Right renal pelvis (tissue), 4 donors: ENCODE measurements at places on chromosomes 12 and 14.

DNA sequence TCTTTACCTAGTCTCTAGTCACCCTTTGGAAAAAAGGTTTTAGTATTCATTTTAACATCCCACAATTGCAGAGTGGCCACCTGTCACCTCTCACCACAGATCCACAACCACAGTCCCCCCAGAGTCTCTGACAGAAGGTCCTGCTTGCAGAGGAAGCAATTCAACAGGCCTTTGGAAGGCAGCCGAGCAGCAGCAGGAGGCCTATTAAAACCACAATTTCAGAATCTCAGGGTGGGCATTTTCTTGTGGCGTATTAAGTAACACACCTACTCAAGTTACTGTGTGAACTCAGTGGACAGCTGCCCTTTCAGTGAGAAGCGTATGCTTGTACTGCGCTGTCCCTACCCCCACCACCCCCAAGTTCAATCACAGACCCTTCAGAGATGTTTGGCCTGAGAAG, 234.0 kb upstream of the HMGA2 start:
- DNase-seq = no peak

GRCh38 chr12:28086521-28087155, 103.6 kb upstream of the CCDC91 start:
- DNase-seq = no peak

DNA sequence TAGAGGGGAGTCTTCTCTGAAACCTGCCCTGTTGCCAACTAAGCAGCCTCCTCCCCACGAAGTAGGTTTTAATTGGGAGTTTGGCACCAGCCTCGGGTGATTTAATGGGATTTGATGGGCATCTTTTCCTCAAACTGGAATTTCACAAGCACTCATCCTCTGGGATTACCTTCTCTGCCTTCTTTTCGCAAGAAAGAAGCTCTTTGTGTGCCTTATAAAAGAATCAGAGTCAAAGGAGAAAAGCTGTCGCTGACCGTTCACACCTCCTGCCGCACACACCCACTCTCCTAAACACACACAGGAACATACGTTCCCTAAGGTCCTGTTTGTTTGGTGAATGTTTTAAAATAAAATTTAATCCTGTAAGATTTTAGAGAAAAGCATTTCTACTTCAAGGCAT, 84.0 kb downstream of the PRMT8 start:
- DNase-seq = no peak

DNA sequence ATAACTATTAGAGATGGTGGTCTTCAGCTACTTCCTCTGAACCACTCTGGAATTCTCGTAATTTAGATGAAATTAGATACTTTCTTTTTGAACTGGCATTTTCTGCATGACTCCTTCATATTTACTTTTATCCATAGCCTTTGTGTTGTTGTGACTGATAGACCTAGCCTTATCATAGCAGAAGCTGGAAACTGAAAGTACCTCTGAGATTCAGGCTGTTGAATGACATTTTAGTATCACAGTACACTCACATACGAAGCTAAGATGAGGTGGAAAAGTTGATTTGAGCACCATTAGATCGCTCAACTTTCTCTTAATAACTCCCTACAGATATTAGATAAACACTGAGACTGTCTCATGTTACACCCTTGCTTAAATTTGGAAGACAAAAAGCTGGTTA, 525.1 kb upstream of the FBXO33 start:
- no peak for DNase-seq

GRCh38 chr12:44464180-44464579, 411.9 kb downstream of the NELL2 start:
- DNase-seq = no peak

- DNase-seq = no peak
Observed at GRCh38 chr12:104406164-104406563, 50.6 kb upstream of the CHST11 start.

DNA sequence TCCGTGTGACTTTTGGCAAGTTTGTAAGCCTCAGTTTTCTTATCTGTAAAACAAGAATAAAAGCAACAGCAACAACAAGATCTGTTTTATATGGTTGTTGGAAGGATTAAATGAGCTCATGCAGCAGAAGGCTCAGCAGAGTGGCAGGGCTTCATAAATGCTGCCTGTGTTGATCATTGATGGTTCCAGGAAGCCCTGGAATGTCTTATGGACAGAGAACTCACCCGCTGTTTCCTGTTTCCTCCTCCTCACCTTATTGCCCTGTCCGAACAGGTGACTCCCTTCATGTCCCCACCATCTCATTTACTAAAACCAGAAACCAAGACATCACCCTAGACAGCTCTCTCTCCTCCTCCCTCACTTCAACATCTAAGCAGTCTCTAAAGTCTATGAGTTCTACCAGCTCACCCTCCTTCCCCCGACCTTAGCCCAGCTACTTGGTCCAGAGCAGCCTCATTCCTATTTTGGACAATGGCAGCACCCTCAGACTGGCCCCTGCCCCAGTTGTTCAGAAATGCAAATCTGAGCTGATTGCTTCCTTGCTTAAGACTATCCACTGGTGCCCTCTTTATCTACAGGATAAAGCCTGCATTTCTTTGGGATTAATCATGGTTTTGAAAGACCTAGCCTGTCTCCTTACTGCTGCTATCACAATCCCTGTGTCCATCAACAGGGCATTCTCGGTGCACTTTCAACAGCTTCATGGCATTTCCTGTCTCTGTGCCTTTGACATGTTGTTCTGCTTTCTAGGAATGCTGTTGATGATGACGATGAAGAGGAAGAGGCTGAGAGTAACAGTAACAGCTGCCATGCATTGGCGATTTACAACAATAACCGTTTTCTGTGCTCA, 21.4 kb upstream of the GSG1 start:
- DNase-seq = no peak

DNA sequence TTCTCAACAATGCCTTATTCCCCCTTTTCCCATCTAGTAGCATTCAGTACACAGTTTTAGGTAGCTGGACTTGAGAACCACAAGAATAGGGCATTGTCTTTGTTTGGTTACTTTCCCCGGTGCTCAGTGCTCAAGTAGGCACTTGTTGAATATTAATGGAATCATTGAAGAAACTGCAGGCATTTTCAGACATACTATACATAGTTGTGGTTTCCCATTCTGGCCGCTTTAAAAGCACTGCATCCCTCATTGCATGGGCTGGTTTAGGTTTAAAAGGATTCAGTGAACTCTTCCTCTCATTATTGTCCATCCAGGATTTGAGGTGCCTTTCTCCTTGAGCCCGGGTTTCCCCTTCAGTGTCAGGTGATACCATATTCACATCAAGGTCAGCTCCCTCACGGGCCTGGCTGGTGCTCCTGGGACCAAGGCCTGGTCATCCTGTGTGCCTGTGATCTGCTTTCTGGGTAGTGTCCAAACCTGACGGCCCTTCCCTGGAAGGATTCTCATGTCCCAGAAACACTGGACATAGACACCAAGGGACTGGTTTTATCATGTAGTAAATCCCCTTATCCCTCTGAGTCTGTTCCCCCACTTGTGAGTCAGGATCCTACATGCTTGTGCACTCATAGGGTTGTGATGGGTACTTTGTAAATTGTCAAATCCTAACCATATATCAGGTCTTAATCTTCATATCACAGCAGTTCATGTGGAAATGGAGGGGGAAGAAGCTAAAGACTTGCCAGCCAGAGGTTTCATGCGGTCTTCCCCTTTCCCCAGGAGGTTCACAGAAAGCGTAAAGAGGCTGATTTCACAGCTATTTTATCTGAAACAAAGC, 7.4 kb downstream of the TCP11L2 start:
- no peak for DNase-seq

DNA sequence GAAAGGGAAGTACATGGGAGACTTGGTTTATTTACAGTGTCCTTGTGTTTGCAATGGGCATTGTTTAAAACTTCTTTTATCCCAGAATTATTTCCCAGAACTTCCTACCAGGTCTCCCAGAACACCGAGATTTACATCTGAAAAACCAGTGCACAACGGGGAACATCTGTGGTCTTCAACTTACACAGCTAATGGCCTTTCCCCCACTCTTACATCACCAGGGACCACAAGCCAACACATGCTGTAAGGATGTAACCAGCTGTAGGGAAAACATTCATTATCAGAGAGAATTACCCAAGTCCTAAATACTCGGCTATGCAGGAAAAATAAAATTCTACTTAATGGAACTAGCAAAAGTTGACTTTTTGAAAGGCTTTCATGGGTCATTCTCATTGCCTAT, 267.6 kb downstream of the DUSP6 start:
- DNase-seq = no peak

- no peak for DNase-seq
Observed at GRCh38 chr12:40560848-40561247, 131.4 kb upstream of the CNTN1 start.

- no peak for DNase-seq
Observed at GRCh38 chr12:105417732-105418131, 87.2 kb downstream of the C12orf75 start.

GRCh38 chr12:110029290-110029815, 19.0 kb downstream of the C12orf76 start:
- DNase-seq = no peak

DNA sequence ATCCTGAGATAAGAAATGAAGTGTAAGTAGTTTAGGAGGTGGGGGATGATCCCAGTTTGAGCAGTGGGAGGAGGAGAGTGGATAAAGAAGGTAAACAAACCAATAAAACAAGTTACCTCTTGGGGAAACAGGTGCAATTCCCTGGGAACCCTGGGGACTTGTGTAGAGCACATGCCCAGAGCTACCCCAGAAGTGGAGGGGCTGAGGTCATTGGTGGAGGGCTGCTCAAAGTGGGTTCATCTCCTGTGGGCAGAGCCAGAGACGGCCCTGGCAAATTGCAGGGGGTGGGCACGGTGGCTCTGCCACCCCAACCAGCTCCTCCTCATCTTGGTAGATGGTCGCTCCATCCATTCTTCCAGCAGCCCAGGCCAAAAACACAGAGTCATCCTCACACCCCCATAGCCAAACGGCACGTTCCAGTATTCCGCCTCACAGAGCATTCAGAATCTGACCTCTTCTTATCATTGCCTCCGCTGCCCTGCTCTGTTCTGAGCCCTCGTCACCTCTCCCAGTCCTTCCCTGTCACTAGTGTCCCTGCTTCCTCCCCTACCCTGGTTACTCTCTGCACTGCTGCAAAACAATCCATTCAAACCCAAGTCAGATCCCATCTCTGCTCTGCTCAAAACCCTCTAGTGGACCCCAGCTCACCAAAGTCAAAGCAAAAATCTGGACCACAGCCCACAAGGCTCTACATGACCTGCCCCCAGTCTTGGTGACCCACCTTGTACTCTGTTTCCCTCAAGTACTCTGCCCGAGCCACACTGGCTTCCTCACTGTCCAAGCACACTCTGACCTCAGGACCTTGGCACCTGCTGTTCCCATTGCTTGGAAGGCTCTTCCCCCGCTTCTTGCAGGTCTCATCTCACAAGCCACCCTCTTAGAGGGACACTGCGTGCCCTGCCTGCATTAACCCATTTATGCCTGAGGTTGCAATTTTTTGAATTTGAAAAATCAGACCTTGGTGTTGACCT, 5.5 kb downstream of the CYP46A1 start:
- no peak for DNase-seq

GRCh38 chr14:76257111-76257803, 105.5 kb downstream of the GPATCH2L start:
- DNase-seq = no peak

GRCh38 chr14:99971941-99972747, 93.1 kb upstream of the EVL start:
- no peak for DNase-seq

- DNase-seq = no peak
Observed at GRCh38 chr14:101124815-101125214, 221.3 kb upstream of the RTL1 start.

- no peak for DNase-seq
Observed at GRCh38 chr12:124233041-124233796, 61.7 kb upstream of the RFLNA start.

- no peak for DNase-seq
Observed at GRCh38 chr12:108162207-108162606, 33.1 kb downstream of the WSCD2 start.

DNA sequence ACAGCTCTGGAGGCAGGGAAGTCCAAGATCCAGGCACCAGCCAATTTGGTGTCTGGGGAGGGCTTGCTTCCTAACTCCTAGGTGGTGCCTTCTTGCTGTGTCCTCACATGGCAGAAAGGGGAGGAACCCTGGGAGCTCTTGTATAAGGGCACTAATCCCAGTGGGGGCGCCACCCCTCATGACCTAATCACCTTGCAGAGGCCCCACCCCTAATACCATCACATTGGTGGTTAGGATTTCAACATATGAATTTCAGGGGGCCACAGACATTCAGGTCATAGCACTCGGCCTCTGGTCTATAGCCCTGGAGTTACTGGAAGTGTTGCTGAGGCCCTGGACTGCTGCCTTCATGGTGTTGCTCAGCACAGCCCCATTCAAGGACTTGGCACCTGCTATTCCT, 14.6 kb downstream of the PSMD9 start:
- no peak for DNase-seq

DNA sequence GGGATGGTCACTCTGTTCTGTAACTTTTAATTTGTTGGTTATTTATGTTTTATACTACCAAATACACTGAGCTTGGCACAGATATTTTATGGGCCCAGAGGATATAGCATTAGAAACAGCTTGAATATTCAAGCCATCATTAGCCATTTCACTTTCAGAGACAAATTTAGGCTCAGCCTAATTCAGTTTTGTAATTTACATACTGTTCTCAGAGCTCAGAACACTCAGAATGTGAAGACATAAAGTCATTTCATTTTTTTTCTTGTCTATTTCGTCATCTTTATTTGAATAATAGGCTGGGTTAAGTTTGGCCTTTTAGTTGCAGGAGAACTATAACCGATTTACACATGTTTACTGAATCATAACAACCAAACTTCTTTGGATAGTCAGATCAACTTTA, 361.7 kb downstream of the SNAPC1 start:
- DNase-seq = no peak

- no peak for DNase-seq
Observed at GRCh38 chr12:130547480-130548155, 168.5 kb downstream of the RIMBP2 start.

DNA sequence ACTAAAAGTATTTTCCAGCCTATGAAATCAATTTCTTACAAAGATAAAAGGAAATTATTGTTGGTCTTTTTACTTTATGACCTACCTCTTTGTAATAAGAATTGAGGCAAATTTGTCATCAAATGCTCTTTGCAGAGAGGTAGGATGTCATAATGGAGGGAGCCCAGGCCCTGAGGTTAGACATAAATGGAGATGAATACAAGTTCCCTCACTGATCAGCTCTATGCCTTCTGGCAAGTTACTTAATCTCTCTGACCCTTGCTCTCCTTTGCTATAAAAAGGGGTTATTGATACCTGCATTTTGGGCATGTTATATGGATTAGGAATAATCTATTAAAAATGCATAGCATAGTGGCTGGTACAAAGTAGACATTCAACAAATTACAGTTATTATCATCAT, 146.9 kb upstream of the KRR1 start:
- no peak for DNase-seq

GRCh38 chr12:31222620-31223222, 103.2 kb downstream of the SINHCAF start:
- DNase-seq = no peak

GRCh38 chr14:32594766-32595165, 265.7 kb downstream of the AKAP6 start:
- no peak for DNase-seq

GRCh38 chr12:19855851-19856250, 416.6 kb downstream of the AEBP2 start:
- DNase-seq = no peak

- DNase-seq = no peak
Observed at GRCh38 chr12:118126119-118126757, 9.7 kb upstream of the PEBP1 start.

- DNase-seq = no peak
Observed at GRCh38 chr14:55645145-55645544, 65.1 kb downstream of the KTN1 start.
